ENCODE measurements at places on chromosomes 4 and X.
A peak's percentile ranks its signal among the peaks of the same experiment; 100 is the strongest.

GRCh38 chr4:77074381-77074831 is 1.4 kb downstream of the CCNI start:
- DNase-seq: no peak

GRCh38 chr4:38856524-38857337 is at the start of gene TLR6:
Gene TLR6 (minus strand): TSS chr4:38856817. CDS start chr4:38829473, 27,344 bp downstream.
- DNase-seq: peak; percentile 52

DNA sequence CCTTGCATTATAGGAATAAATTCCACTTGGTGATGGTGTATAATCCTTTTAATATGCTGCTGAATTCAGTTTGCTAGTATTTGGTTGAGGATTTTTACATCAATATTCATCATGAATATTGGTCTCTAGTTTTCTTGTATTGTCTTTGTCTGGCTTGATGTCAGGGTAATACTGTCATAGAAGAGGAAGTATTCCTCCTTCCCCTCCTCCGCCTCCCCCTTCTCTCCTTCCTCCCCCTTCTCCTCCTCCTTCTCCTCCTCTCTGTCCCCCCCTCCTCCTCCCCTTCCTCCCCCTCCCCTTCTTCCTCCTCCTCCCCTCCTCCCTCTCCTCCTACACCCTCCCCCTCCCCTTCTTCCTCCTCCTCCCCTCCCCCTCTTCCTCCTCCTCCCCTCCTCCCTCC is 65.8 kb downstream of the RGS12 start:
- DNase-seq: no peak

- DNase-seq: no peak
These were observed 405.8 kb upstream of the ADGRL3 start for GRCh38 chr4:60794372-60794771.

DNA sequence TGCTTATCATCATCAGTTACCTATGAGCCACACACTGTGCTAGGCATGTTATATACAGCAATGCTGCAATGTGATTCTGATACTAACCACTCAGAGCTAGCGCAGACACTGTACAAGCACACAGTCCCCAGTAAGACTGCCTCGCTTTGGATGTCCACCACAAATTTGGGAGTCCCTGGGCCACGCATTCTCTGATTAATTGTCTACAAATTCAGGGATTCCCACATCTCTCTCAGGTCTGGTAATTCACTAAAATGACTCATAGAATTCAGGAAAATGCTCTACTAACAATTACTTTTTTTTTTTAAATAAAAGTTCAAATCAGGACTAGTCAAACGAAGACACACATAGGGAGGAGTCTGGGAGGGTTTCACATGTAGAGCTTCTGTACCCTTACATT is 652.1 kb upstream of the AADAT start:
- DNase-seq: no peak

DNA sequence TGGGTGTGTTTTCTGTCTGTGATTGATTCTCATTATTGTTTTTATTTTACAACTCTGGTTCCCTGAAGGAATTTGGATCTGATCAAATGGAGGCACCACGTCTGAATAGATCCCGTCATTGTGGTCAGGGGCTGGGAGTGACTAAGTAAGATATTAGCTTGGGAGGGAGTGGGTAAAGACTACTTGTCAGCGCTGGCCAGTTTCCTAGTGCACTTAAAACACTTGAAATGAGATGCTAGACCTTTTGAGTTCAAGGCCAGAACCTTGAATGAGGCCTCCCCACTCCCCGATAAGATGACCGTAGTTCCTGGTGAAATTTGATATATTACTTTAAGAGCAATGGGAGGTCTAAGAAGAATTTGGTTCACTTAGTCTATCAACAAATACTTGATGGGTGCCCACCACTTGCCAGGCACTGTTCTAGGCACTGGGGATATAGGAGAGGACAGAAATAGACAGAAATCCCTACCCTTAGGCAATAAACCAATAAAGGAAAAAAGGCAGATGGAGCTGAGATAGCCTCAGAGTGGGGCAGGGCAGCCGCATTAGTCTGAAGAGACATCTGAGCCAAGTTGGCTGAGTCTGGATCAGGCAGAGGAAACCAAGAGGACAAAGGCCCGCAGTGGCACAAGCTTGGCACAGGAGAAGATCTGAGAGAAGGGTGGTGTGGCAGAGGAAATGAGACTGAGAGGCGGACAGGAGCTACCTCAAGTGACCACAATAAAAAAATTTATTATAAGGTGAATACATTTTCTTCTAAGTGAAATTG is 11.8 kb downstream of the FAM184B start:
- DNase-seq: no peak

DNA sequence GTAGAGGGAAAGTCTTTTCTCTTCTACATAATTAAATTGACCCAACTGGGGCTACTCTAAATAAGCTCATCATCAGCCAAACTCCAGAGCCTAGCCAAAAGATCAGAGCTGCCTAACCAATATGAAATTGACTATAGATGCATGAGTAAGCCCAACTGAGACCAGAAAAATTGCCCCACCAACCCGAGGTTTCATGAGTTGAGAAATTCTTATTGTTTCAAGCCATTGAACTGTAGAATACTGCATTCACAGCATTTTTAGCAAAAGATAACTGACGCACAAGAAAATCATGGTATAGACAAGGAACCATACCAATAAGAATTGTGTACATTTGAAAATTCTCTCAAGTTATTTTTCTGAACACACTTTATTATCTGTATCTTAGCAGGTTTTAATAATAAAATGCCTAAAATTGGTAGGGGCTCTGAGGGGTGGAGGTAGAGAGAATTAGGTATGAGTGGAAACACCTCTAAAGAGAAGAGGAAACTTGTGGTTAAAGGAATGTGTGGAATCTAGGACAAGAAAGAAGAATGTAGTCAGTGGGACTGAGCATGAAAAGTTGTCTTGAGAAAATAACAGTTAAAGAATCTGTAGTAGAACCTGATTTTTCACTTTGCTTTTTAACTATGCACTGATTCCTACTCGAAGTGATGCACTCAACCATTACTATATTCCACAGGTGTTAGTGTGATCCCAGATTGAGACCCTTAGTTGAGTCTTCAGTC is 200.9 kb upstream of the PPP1R2C start:
- no peak for DNase-seq

GRCh38 chrX:30992381-30992904 is 79.4 kb downstream of the FTHL17 start:
- DNase-seq: no peak

Data from iPS DF 6.9 (cell line).